ENCODE measurements at places on chromosomes 5 and 9.

GRCh38 chr5:133383580-133383939 lies 228.8 kb downstream of the FSTL4 start:
- H3K4me1 ChIP-seq, result no peaks in the 10 kb centered on the region
- no peak overlapping the region for H3K27ac ChIP-seq
- no peak for DNase-seq
- H3K27me3 ChIP-seq, result no peaks in the 10 kb centered on the region

DNA sequence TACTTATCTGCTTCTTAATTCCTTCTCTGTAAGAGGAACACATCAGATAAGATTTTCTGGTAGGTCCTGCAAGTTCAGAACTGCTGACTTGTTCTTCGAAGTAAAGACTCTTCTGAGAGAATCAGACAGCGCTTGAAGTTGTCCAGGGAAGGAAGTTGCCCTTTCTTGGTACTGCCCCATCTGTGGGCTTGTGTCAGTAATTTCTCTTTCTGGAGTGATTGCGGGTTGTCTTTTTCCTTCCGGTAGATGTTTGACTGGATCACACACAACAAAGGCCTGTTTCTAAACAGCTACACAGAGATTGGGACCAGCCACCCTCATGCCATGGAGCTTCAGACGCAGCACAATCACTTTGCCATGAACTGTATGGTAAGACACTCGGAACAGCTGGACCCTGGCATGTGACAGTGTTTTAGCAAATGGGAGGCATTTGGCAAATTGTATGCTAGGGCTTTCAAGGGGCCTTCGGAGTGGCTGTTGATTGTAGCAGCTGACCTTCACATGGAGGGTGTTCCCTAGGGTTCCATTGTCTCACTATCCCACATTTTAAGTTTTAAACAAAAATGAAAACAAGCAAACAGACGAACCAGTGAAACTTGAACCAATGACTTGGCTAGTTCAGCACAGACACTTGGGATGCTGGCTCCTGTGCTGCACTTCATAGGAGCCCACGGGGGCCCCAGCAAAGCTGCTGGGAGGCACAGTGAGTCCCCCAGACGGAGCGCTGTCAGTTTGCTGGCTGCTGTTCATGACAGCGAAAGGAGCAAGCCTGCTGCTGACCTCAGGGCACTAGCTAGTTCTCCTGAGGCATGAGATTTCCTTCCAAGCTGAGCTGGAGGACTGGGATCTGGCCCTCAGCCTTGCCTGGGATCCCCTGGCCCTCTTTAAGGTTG lies 149.9 kb downstream of the TRIO start:
- H3K4me3 ChIP-seq, result no peak overlapping the region
- H3K27ac ChIP-seq, result no peak overlapping the region
- H3K27me3 ChIP-seq, result no peaks in the 10 kb centered on the region
- peaks cover 25% of the 10 kb centered on the region for H3K36me3 ChIP-seq
- DNase-seq, result no peak

GRCh38 chr5:172417130-172417841 lies 37.0 kb downstream of the SH3PXD2B start:
- H3K4me1 ChIP-seq, result no peaks in the 10 kb centered on the region

GRCh38 chr5:88732181-88732633 lies 150.8 kb downstream of the MEF2C start:
- no peaks in the 10 kb centered on the region for H3K27me3 ChIP-seq
- DNase-seq, result no peak

DNA sequence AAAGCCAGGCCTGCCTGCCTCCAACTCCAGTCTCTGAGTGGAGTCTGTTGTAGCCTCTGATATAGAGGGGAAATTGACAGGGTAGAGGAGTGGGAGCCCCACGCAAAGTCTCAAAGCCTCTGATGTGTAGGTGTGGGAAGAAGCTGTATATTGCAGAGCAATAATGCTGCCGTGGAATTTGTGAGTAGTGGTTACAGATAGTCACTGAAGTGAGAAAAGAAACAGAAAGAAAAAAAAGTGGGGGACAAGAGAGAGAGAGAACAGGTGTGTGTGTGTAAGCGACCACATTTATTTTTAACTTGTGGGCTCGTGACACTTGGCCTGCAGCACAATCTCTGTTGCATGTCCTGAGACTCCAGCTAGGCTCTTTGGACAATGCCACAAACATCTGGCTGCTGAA lies 227.8 kb downstream of the NSG2 start:
- H3K36me3 ChIP-seq, result no peaks in the 10 kb centered on the region
- no peak overlapping the region for H3K27ac ChIP-seq
- H3K4me3 ChIP-seq, result no peak overlapping the region
- H3K27me3 ChIP-seq, result no peaks in the 10 kb centered on the region

DNA sequence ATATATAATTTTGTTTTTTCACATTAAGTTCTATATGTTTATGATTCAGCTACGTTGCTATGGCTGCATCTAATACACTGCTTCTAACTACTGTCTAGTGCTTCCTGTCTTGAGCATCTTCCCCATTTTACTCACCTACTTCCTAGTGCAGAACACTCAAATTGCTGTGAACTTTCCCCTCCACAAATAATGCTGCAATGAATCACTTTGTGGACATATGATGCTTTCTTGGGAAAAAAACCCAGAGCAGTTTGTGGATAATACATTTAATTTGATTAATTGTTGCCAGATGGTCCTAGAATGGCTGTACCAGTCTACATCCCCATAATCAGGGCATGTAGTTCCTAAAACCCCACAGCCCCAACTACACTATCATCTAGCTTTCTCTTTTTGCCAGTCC lies 18.5 kb downstream of the CD180 start:
- H3K36me3 ChIP-seq, result no peaks in the 10 kb centered on the region
- no peak overlapping the region for H3K27ac ChIP-seq
- no peaks in the 10 kb centered on the region for H3K27me3 ChIP-seq
- H3K4me3 ChIP-seq, result no peak overlapping the region
- no peaks in the 10 kb centered on the region for H3K4me1 ChIP-seq

DNA sequence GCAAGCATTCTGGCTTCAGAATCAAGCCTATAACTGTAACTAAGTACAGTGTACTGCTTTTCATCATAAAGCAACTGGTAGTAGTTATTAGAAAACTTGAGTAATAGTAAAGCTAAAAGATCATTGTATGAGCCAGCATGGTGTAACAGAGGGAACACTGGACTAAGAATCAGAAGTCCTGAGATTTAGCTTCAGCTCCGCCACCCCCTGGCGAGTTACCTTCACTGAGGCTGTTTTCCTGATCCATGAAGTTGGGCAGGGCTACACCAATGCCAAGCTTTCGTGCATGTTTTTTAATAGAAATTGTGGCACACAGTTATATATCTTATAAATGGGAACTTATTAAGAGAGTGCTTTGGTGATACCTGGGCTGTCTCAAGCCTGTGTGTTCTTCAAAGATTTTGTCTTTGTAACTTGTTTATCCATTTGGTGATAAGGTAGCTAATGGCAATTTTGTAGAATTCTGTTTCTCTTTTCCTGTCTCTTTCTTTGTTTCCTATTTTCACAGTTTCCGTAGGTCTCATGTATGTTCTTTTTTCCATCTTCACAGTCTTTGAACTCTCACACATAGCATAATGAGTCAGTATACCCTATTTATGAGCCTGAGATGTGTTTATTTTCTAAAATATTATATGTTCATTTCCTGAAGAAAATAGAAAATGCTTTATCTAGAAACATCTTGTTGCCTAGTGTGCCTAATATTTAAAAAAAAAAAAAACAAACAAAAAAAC lies 102.3 kb downstream of the GDNF start:
- no peaks in the 10 kb centered on the region for H3K36me3 ChIP-seq
- DNase-seq, result no peak
- H3K27ac ChIP-seq, result no peak overlapping the region

DNA sequence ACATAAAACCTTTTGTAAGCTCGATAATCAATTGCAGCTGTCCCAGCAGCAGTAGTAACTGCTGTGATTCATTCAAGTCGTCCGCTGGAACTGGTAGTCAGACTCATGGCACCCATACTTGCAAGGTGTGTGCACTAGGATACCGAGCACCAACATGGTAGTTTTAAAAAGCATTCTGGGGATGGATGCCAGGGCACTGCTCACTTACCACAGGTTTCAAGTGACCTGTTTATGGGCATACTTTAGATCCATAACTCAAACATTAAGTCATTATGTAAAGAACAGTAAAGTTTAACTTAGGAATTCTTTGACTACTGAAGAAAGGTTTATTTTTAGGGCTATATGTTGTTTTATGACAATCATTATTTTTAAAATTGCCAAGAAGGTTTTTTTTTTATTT lies 2277.6 kb downstream of the MAT2B start:
- no peaks in the 10 kb centered on the region for H3K4me1 ChIP-seq
- H3K4me3 ChIP-seq, result no peak overlapping the region
- H3K27me3 ChIP-seq, result no peaks in the 10 kb centered on the region
- no peak overlapping the region for H3K27ac ChIP-seq
- DNase-seq, result no peak
- H3K36me3 ChIP-seq, result no peaks in the 10 kb centered on the region

GRCh38 chr5:115774684-115775083 lies 41.8 kb downstream of the CDO1 start:
- no peak overlapping the region for H3K27ac ChIP-seq
- no peaks in the 10 kb centered on the region for H3K4me1 ChIP-seq
- H3K36me3 ChIP-seq, result no peaks in the 10 kb centered on the region
- H3K27me3 ChIP-seq, result no peaks in the 10 kb centered on the region
- DNase-seq, result no peak

DNA sequence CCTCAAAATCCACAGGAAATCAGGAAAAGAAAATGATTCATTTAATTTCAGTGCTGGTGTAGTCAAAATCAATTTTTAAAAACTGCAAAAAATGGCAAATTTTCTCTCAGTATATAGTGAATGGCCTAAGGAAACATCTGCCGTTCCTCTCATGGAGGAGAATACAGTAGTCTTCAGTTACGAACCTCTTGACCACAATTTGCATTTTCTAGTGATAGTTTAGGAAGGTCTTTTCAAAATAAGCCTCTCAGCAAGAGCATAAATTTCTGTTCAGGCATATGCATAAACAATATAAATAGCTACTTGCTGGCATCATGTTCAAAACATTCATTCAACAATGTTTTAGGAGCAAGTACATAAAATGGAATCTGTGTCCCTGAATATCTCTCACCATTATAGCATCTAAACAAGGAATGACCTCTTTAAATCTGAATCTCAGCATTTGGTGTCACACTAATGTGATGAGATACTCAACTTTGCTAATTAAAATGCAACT lies 33.5 kb downstream of the HAPLN1 start:
- no peak overlapping the region for H3K27ac ChIP-seq
- H3K4me1 ChIP-seq, result no peaks in the 10 kb centered on the region
- no peak overlapping the region for H3K4me3 ChIP-seq
- H3K36me3 ChIP-seq, result no peaks in the 10 kb centered on the region

DNA sequence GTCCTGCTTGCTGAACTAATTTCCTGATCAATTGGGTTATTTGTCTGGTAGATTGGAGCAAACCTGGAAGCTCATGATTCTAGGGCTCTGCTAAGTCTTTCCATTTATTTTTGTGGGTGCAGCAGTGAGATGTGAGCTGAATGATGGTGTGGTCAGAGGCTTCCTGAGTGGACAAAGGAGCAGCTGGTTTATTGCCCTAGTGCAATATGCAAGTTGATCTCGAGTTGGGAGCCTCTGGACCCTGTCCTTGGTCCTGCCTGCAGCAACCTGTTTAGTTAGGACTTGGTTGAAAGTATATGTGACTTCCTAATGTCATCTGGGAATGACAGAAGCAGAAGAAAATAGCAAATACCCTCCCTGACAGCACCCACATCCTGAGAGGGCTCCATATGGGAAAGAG lies 4.2 kb upstream of the UNC5A start:
- H3K27ac ChIP-seq, result no peak overlapping the region
- H3K4me3 ChIP-seq, result no peak overlapping the region
- no peaks in the 10 kb centered on the region for H3K36me3 ChIP-seq
- peak; percentile 54 for DNase-seq

DNA sequence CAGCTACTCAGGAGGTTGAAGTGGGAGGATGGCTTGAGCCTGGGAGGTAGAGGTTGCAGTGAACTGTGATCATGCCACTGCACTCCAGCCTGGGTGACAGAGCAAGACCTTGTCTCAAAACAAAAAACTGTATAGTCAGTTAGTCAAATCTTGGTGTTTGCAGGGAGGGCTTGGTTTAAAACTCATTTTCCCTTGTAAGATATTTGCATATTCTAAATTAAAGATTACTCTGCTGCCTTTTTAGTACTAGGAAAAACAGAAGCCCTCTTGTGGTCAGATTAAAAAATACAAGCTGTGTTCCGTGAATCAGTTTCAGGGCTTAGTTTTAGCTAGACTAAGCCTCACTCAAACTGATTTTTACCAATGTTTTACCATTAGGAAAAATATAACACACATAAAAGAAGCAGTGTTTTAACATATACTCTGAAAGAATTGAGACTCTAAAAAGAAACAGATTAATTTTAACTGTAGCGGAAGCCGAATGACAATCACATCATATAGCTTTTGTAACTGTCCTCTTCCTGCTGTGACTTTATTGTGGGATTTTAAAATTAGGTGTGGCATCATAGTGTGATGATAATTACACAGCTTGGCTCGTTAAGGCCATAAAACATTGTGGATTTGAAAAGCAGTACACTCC lies 84.9 kb upstream of the BASP1 start:
- H3K4me1 ChIP-seq, result no peaks in the 10 kb centered on the region
- H3K36me3 ChIP-seq, result no peaks in the 10 kb centered on the region
- H3K27ac ChIP-seq, result no peak overlapping the region
- no peak overlapping the region for H3K4me3 ChIP-seq

- H3K27ac ChIP-seq, result no peak overlapping the region
- no peak overlapping the region for H3K4me3 ChIP-seq
- DNase-seq, result no peak
- H3K36me3 ChIP-seq, result no peaks in the 10 kb centered on the region
These were observed 308.9 kb upstream of the PTPRD start for GRCh38 chr9:10921671-10922070.

- no peak overlapping the region for H3K4me3 ChIP-seq
- no peaks in the 10 kb centered on the region for H3K4me1 ChIP-seq
- no peaks in the 10 kb centered on the region for H3K36me3 ChIP-seq
- no peak overlapping the region for H3K27ac ChIP-seq
- DNase-seq, result no peak
These were observed 130.6 kb upstream of the ADRA1B start for GRCh38 chr5:159785656-159786055.

DNA sequence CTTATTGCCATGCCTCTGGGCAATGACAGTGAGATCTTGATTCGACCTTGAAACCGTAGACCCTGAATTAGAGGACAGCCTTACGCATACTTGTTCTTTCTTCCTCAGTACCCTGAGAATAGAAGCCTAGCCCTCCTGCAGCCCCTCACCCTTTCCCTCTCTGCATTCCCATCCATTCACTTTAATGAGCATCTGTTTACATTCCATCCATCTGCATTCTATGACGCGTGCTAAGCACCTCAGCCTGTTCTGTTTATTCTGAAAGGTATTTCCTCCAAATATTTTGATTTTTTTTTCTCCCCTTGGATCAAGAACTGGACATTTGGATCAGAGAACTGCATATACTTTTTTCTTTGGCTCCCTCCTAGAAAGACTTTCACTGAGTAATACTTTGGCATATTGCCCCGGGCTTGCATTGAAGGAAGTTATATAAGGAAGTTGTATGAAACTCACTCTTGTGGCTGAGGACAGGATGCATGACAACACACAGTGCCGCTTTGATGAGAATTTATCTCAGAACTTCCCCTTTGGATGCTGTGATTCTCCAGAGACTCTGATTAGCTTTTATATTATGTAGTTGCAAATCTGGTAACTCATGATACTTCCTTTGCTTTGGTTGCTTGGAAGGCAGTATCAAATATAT lies 15.7 kb downstream of the TMEM8B start:
- H3K4me1 ChIP-seq, result peaks cover 3% of the 10 kb centered on the region
- DNase-seq, result no peak
- H3K27ac ChIP-seq, result no peak overlapping the region
- H3K4me3 ChIP-seq, result no peak overlapping the region

All from kidney (tissue), 22 donors.